Fibroblast of skin of right biceps (primary cell): ENCODE measurements at places on chromosomes 12 and 14.

DNA sequence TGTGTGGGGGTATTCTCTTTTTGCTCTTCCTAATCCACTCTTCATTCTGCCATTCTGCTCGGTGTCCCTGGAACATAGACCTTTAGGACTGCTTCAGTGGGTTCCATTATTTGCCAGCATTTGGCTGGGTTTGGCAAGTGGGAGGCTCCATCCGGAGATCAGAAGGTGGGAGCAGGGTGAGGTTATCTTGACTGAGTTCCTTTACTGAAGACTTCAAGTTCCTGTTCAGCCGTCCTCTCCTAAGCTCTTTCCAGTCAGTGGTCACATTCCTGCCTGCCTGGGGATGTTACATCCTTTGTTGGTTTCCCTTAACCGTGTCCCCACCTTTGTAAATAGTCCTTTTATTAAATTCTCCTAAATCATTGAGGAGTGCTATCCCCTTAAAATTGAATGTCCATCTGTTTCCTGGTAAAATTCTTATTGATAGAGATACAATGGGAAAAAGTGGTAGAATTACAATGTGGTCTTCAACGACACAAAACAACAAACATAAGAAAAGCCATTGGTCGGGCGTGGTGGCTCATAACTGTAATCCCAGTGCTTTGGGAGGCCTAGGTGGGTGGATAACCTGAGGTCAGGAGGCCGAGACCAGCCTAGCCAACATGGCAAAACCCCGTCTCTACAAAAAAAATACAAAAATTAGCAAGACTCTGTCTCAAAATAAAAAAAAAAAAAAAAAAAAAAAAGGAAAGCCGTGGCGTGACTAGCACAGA is 5.0 kb upstream of the MIA2 start:
- no peak for DNase-seq

GRCh38 chr14:57610631-57611030 is 117.0 kb upstream of the CCDC198 start:
- no peak for DNase-seq

GRCh38 chr12:116599285-116600136 is 40.3 kb downstream of the MAP1LC3B2 start:
- DNase-seq = peak; percentile 77

- DNase-seq = peak; percentile 75
Observed at GRCh38 chr12:115752156-115752555, 525.3 kb downstream of the MED13L start.

GRCh38 chr12:12534166-12534866 is 28.3 kb downstream of the DUSP16 start:
- DNase-seq = no peak

- no peak for DNase-seq
Observed at GRCh38 chr12:46367351-46368029, 5.1 kb downstream of the SLC38A2 start.

DNA sequence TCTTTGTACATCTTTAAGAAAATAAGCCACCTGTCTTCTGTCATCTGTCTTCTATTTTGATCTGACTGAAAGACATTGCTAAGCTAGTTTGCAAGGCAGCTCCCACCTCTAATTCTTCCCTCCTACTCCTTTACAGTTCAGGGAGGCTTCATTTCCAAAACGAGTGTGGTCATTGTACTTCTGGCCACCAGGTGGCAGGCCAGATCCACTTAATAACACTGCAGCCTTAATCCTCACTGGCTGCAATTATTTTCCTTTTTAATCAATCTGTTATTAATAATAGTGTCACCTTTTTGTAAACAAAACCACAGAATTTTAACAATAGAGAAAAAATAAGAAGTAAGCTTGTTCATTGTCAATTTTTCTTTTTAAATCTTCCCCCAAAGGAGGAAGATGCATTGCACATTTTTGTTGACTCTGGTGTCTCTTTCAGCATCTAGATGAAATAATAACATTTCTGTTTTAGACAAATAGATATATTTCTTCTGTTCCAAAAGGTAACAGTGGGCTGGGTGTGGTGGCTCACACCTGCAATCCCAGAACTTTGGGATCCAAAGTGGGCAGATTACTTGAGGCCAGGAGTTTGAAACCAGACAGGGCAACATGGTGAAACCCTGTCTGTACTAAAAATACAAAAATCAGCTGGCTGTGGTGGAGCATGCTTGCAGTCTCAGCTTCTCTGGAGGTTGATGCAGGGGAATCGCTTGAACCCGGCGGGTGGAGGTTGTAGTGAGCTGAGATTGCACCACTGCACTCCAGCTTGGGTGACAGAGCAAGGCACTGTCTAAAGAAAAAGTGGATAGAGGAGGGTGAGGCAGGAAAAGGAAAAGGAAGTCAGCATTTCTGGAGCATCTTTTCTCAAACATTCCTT is 23.3 kb downstream of the GABARAPL1 start:
- DNase-seq = peak; percentile 36

- DNase-seq = no peak
Observed at GRCh38 chr12:132740652-132741051, 21.0 kb downstream of the ANKLE2 start.

- DNase-seq = no peak
Observed at GRCh38 chr14:33413381-33413780, 474.7 kb downstream of the NPAS3 start.

DNA sequence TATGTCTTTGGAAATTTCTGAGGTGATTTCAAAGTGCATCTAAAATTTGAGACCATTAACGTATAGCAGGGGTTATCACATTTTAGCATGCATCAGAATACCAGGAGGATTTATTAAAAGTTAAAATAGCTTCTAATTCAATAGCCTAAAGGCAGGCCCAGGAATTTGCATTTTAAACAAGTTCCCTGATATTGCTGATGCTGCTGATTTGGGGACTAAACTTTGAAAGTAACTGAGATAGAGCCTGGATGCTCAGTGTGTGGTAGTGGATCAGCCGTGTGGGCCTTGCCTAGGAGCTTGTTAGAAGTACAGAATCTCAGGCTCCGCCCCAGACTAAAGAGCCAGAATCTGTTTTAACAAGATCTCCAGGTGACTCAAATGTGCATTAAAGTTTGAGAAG is 375.0 kb upstream of the FBXO33 start:
- no peak for DNase-seq

DNA sequence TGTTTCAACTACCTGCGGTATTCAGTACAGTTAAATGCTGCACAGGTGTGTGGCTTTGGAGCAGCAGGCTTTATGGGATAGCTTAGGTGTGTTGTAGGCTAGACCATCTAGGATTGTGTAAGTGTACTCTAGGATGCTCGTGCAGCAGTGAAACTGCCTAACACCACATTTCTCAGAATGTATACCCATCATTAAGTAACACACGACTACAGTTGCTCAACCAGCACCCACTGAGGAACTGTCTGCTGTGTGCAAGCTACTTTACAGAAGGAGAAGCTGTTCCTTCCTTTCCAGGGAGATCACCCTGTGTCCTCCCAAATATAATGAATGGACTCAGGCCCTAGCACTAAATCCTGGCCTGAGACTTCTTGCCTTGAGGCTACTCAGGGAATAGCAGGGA is 94.8 kb downstream of the SLC24A4 start:
- DNase-seq = no peak

- DNase-seq = no peak
Observed at GRCh38 chr14:91267965-91268437, 23.5 kb upstream of the GPR68 start.
